ENCODE measurements at places on chromosomes 7 and 10.
A peak's percentile ranks its signal among the peaks of the same experiment; 100 is the strongest.

DNA sequence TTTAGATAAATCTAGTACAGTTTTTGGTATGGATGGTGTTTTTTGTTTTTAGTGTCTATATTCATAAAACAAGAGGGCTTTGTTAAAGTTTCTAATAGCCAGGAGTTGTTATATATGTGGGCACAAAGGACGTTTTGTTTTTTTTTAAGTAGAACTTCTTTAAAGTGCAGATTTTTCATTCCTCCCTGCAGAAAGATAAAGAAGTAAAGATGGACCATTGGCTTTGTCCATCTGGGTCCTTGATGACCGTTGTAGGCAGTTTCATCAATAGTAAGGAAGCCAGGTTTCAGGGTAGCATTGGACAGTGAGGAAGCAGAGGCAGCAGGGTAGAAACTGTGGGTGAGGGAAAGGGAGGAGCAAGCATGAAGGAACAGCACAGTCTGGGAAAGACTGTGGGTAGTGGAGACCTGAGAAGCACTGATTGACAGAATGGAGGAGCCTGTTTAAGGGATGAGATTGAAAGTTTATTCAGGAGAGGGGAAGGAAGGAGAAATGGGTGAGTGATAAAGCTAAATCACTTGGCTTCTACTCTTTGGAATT is 5.3 kb downstream of the CALU start:
- DNase-seq, result no peak

GRCh38 chr7:31957756-31958155 is 112.5 kb downstream of the PDE1C start:
- no peak for DNase-seq

DNA sequence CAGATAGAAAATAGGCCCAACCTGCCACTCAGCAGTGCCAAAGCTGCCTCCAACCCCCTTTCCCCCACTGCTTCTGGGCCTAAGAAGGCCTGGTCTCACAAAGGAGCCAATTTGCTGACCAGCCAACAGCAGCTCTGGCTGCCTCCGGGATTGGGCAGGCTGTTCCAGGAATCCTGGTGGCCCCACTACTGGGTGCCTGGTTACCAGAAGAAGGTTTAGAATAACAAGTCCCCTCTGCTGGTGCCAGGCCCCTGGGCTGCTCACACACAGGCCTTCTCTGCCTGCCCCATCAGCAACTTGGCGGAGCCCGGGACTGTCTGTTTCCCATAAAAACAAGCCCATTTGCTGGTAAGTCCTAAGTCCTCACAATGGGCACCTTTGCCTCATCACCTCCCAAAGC is 1.2 kb downstream of the PHKG1 start:
- no peak for DNase-seq

- no peak for DNase-seq
These were observed 121.3 kb downstream of the RAMP3 start for GRCh38 chr7:45278763-45279398.

GRCh38 chr7:45692031-45692430 is 117.9 kb downstream of the ADCY1 start:
- DNase-seq, result no peak

DNA sequence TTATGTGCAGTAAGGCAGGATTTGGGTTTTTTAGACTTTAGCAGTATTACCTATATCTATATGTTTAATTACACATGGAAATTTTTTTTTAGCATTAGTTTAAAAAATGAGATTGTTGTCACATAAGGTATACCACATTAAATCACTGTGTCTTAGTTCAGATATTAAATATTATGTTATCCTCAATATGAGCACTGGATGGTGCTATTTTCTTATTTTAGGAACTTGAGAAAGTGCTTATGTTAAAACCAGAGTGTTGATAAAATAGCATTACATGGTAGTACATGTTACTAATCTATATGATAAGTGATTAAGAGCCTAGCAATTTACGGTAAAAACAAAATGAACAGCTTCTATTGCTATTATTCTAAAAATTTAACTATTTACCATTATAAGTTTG is 28.8 kb downstream of the MIOS start:
- DNase-seq, result no peak

DNA sequence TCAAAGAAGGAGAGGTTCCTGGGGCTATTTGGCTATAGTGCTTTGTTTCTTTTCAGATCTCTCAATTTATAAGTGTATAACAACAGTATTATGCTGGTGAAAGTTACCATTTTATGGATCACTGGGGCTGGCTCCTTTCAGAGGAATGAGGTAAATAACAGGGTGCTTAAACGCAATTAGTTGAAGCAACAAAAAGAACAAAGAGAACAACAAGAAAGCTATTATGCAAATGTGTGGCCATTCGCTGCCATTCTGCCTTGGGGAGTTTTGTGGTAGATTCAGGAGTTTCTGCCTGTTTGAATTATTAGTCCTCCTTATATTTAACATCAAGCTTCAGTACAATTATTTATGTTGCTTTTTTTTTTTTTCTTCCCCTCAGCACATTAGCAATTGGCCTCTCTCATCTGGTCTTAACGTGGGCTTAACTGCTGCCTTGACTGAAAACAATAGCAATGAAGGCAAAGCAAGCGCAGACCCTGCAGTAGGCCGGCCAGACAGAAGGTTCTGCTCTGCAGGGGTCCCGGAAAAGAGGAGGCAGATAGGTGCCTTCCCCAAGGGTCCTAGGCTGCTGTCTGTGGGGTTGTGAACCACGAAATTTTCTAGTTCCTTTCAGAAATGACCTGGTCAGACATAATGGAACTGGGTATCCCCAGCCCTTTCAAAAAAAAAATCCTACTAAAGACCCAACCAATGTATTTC is 339.9 kb upstream of the PODXL start:
- DNase-seq, result no peak

DNA sequence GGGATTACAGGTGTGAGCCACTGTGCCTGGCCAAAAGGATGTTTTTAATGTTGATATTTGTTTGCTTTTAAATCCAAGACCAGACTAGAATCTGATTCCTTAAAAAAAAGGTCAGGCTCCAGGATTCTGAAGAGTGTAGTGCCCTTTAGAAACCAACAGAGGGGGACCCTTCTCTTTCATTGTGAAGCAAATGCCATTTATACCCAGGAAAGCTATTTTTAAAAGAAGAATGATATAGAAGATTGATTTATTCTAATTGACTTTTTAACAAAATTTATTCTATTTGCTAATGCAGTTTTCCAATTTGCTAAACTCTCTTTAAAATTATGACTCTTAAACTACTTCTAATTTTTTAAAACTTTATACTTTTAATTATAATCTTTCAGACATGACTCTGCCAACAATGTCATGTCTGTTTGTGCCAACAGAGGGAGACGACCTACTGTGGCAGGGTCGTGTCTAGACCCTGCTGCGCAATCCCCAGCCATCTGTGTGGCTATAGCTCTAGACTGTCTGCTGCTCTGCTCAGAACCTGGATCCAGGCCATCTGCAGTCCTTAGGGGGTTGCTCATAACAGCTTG is 201.0 kb upstream of the IMMP2L start:
- no peak for DNase-seq

DNA sequence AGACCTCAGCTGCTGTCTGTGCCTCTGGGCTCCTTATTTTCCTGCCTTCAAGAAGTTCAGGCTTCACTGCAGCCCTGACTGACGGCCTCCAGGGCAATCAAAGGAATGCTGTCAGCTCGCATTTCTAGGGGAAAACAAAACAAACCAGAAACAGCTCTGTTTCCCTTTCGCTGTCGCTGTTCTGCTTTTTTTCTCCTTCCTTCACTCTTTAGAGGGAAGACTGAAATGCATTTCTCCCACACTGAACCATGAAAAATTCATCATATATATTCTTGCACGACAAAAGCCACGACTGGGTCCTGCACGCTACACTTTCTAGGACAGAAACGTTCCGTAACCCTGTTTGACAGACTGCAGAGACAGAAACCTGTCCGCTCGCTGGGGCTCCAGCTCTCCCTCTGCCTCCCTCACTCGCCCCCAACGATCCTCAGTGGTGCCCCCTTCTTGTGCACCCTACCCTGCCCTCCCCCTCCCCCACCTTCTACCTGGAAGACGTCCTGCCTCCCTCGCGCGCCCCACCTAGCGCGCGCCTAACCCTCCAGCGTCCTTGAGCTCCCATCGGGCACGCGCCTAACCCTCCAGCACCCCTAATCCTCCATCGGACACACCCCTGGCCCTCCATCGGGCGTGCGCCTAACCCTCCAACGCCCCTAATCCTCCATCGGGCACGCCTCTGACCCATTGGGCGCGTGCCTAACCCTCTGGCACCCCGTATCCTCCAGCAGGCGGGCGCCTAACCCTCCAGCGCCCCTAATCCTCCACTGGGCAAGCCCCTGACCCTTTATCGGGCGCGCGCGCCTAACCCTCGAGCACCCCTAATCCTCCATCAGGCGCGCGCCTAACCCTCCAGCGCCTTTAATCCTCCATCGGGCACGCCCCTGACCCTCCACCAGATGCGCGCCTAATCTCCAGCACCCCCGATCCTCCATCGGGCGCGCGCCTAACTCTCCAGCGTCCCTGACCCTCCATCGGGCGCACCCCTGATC is 37.1 kb downstream of the SVOPL start:
- no peak for DNase-seq

- DNase-seq, result no peak
These were observed 74.2 kb upstream of the INSIG1 start for GRCh38 chr7:155223503-155223902.

DNA sequence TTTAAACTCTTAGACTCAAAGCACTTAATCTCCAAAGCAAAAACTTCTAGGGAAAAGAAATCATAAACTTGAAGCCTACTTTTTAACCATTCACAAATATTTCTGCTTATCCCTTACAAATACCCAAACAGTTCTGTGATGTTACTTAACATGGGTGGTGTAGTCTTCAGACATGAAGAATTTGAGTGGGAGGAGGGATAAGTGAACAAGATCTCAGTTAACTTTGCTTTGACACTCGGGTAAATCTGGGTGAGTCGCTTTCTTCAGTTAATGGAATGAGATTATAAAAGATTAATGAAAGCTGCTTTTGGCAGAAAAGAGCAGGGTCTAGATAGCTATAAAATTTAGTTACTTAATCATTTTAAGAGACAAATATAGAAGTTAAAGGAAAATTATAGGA is 47.5 kb downstream of the RNF133 start:
- no peak for DNase-seq

DNA sequence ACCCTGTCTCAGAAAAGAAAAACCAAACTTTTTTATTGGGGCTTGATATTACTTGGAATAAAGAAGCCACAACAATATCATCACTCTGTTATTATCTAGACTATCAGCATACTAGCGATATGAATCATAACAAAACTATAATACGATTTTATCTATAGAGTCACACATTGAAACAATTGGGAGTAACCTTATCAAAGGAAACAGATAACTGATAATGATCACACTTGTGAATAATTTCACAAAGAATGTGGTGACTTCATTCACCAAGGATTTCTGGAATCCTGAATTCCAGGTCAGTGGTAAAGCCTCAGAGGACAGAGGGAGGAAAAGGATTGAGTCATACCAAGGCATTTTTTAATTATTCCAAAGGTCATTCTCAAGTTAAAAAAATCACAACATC is 32.1 kb upstream of the NMT2 start:
- DNase-seq, result no peak

GRCh38 chr10:13219685-13220670 is 14.2 kb downstream of the UCMA start:
- no peak for DNase-seq

DNA sequence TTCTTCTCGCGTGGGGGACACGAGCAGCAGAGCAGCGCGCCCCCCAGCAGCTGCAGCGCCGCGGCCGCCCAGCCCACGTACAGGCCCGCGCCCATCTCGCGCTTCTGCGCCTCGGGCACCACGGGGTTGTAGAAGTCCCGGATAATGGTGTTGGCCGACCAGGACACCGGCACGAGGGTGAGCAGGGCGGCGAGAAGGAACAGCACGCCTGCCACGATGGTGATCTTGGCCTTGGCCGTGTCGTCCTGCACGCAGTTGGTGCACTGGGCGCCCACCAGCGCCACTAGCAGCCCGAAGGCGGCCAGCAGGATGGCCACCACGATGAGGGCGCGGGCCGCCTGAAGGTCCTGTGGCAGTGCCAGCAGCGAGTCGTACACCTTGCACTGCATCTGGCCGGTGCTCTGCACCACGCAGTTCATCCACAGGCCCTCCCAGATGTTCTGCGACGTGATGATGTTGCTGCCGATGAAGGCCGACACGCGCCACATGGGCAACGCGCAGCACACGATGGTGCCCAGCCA is 529 bp downstream of the CLDN3 start:
- DNase-seq, result no peak

DNA sequence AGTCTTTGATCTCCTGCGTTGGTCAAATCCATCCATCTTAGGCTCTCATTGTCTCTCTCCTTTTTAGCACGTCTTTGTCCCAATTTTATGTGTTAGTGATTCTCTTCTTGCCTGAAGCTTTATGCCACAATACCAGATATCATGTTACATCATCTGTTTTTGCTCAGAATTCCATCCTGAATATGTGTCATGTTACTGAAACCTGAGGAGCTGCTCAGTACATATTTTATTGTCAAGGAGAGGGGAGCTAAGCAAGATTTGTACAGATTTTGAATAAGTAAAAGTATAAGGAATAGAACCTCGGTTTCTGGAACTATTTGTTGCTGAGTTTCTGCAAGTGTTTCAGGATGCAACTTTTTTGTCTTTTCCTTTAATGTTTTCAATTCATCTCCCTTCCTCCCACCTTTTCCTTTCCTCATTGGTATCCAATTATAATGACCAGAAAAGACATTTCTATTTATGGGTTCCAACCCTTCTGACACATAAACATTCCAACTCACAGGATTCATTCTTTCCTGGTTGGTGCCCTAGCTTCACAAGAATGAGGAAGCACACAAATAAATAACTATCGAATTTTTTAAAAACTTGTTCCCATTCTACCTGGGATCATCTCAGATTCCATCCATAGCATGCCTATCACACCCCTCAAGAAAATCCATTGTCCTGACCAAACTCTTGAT is 291.8 kb downstream of the CRPPA start:
- no peak for DNase-seq

- DNase-seq, result peak; percentile 6
These were observed 121.0 kb downstream of the HIP1 start for GRCh38 chr7:75617634-75618234.

DNA sequence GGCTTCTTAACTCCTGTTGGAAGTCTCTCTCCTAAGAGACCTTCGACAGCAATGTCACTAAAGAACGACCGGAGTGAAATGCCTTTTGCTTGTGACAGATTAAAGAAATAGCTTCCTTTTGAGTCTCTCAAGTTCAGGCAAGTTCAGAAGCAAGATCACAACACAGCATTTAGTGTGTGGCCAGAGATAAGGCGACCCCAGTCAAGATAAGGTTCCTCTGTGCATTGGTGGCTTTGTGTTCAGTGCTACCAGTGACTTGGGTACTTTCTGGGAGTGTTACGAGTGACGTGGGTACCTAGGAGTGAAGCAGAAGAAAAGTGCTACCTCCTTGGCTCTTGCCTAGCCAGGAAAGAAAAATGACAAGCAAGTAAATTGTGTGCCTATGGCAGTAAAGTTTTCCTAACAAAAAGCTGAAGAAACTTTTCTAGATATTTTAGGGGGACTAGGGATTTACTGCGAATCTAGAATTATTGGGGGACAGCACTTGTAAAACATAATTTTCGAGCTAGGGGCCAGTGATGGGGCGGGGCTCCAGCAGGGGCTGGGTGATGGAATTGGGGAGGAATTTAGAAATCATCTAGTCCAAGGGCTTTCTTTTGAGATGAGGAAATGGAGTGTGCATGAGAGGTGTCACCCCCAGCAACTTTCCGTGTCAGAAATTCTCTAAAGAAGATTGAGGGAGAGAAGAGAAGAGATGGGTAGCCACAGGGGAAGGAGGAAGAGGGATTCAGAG is 191.9 kb upstream of the LYZL2 start:
- DNase-seq, result no peak

GRCh38 chr10:20677340-20677739 is 219.8 kb downstream of the NEBL start:
- DNase-seq, result no peak

GRCh38 chr10:53489335-53490182 is 717.0 kb upstream of the MBL2 start:
- no peak for DNase-seq

Measured in activated naive CD4-positive, alpha-beta T cell (primary cell).